ENCODE measurements at places on chromosomes 1 and 21.

- DNase-seq, result no peak
These were observed 10.2 kb downstream of the TAS1R2 start for GRCh38 chr1:18849261-18849711.

DNA sequence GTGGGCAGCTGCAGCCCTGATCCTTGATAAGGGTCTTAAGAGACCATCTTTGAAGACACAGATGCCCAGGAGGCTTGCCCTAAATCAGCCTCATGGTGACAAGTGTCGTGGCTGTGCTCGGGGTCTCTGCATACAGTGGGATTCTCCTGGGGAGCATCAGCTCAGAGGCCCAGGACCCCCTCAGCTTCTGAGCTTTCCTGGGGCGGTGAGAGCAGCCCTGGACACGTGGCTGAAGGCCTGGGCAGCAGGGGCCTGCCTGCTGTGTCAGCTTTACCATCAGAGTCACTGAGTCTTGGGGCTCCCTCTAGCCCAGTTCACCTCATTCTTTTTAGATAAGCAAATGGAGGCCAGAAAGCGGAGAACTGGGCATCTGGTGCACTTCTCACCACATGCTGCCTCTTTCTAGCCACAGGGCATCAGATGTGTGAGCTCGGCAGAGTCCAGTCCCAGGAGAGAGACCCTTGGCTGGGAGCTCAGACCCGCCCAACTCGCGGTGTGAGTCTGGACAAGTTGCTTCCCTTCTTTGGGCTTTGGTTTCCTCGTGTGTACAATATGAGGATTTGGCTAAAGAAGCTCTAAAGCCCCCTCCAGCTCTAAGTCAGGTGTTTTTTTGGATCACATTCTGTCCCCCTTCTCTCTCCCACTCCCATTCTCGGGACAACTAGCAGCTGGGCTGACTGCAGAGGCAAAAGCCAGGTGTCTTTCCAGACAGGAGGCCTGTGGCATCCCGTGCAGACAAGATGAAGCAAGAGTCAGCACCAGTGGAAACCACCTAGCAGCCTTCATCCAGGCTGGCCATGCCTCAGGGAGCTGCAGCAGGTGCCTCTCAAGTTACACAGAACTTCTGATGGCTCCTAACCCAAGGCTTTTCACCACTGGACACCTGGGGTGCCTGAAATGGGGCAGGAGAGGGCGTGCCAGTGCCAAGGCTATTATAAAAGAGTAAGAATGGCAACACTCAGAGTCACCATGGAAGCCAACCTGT is 119.1 kb downstream of the KCNN3 start:
- no peak for DNase-seq

DNA sequence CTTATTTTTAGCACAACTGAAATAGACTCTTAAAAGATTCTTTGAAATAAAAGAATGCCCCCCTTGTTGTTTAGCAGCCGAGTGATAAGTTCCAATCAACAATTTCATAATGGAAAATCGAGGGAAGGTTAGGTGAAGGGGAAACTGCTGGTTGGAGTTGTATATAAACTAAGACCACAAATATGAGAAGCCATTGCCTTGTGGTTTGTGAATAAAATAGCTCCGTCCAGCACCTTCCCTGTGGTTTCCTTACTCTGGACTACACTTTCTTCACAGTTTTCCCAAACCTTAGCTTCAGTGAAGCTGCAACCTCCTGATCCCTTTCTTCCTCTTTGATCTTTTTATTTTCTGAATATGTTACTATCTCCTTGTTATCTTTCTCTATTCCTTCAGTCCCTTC is 6.7 kb upstream of the RAB3GAP2 start:
- DNase-seq, result no peak

GRCh38 chr1:150730130-150730721 is 9.5 kb upstream of the HORMAD1 start:
- DNase-seq, result no peak

DNA sequence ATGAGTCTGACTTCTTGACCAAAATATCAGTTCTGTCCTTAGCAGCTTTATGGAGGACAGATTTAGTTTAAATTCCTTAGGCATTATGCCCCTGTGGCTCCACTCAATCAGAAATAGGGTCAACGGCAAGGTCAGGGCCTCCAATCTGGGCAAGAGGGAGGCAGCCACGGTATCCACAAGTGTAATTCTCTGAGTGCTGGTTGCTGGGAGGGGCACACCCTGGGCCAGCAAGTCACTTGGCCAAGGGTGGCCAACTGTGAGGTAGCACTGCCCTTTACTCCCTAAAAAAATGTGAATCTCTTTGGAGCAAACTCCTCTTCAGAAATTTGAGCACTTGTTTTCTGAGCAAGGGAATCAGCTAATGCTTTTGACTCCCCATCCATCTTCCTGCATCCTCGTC is 12.8 kb downstream of the SPATA46 start:
- DNase-seq, result no peak

DNA sequence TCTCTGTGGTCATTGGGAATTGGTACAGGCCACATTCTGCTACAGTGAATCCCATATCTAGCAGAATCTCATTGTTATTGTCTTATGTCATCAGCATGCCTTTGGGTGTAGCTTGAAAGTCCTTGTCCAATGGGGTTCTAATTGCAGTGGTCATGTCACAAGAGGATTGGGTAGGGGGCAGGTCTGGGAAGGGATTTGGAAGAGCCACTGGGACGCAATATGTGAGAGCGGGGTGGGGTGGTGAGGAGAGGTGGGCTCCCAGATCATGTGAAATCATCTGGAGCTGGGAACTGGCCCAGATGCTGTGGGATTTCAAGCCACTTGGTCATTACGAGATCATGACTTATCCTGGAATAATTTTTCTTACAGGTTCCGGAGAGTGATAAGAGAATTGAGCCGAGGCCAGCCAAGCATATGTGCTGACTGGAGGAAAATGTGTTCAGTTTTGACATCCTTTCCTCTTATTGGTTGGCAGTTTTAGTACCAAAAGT is 16.3 kb downstream of the CNIH3 start:
- DNase-seq, result no peak

DNA sequence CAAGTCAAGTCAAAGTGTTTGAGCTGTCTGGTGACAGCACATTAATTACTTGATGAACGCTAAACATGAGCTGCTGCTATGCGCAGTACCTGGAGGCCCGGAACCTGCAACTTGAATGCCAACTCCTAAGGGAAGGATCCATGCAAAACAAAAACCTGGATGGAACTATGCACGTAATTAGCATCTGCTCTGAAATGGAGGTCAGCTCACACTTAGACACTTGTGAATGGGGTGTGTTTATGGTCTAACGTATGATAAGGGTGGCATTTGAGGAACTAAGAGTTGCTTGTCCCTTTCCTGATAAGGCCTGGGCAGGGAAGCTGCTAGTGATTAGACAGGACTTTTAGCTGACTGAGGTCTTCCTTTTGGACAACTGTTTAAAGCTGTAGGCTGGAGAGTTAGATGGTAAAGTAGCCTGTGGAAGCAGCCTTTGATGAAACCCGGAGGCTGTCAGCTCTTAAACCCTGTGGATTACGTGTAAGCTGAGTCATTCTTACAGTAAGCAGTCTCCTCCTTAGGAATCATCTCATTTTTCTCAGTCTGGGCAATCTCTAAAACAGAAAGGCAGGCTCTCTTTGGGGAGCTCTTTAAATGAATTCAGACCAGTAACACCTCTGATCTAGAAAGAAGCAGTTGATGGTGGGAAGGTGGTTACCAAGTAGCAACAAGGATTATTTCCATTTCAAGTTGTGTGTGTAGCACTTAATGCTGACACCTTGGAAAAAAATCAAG is 6.8 kb downstream of the TENT5C start:
- DNase-seq, result peak; percentile 99

- no peak for DNase-seq
These were observed 41.9 kb downstream of the CHML start for GRCh38 chr1:241598249-241598648.

GRCh38 chr1:25858494-25858893 is 763 bp downstream of the AUNIP start:
- DNase-seq, result peak; percentile 57

DNA sequence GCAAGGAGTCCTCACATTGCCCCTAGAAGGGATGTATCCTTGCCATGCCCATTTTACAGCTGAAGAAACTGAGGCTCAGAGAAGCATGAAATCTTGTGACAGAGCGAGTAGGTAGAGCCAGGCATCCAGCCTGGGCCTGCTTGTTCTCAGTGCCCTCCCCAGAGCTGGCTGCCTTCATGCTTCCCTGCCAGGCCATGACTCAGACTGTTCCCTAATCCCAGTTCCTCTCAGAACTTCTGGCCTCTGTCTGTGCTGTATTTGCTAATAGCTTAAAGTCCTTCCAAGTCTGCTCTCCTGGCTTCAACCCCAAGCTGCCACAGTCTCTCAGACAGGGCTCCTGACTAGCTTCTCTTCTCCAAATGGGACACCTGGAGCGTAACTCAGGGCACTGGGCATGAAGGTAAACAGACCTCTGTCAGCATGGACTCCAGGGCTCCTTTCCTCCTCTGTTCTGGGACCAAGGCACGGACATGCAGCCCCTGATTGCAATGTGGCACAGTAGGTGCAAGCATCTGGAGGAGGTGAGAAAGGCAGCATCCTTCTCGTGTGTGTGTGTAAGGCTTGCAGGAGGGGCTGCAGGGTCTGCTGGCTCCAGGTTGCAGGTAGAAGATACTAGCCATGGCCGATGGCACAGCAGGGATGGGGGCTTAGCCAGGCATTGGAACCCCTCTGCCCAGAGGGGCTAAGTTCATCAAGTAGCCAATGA is 122.7 kb downstream of the HMGB4 start:
- DNase-seq, result no peak

DNA sequence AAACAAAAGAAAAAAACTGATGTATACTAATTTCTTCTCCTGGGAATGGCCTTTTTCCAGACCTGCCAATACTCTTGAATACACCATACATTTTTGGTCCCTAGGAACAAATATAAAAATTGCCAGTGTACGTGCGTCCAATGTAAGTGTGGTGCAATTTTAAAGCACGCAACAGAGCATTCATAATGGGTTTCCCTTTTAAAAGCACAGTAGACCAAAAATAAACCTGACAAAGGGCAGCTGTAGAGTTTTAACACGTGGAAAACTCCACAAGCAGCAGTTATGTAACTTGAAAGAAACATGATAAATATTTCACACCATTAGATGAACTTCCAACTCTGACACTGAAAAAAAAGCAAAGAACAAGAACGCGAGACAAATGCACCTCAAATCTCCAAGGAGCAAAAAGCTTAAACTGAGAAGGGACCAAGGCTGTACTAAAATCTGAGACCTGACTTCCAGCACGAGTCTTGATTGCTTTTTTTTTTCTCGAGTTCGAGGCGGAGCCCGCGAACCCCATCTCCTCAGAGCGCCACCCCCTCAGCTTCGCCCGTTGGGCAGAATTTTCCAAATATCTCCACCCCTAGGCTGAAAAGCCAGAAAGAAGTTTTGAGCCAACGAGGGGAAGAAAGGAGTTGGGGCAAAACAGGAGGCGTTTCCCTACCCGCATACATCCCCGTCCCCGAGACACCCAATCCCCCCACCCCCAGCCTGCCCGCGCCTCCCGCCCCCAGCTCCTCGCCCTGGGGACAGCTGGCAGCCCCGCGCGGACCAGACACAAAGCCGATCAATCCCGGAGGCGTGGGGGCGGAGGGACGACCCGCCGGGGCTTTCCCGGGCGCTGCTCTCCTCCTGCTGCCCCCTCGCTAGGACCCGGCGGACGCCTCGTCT is at the start of gene JAM2:
Gene JAM2, plus strand, starts transcription at position 599 of the 891 bp plus-strand sequence. CDS start 564 bp downstream, outside the sequence.
- no peak for DNase-seq

- DNase-seq, result peak; percentile 45
These were observed 27.7 kb downstream of the EPS15 start for GRCh38 chr1:51491166-51491981.

DNA sequence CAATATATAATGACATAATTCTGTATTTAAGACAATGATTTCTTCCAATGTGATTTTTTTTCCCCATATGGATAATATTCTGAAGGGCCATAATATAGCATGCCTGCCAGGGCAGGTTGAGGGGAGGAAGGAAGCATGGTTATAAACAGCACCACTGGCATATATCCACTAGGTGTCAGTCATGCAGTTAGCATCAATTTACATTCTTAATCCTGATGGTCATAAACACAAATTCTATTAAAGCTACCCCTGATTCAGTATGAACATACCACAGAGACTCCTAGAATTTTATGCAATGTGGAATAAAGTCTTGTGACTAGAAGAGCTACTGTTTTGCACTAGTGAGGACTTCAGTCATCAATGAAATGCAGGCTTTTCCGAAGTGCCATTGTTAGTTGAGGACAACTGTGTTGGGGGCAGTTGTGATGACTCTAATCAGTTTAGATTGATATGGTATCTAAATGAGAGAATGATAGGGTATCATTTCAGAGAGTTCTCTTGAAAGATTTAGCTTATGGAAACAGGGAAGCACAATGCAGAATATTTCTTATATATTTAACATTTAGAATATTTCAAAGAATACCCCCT is 342.7 kb upstream of the NR5A2 start:
- peak; percentile 83 for DNase-seq

- no peak for DNase-seq
These were observed 42.4 kb downstream of the CASQ2 start for GRCh38 chr1:115726161-115726560.

DNA sequence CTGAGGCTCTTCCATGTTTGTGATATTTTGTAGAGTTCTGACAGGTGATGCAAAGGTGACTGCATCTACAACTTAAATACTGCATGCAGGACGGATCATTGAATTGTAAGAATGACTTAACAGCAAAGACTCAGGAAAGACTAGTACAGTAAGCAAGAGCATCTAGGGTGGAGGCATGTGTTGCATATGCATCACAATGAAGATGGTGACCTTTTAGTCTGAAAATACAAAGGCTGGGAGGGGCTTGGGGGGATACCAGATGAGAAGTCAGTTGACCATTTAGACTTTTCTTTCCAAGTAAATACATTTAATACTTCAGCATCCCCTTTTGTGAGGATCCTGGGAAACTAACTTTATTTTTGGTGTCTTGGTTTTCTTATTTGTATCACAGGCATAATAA is 145.5 kb downstream of the NUF2 start:
- no peak for DNase-seq

DNA sequence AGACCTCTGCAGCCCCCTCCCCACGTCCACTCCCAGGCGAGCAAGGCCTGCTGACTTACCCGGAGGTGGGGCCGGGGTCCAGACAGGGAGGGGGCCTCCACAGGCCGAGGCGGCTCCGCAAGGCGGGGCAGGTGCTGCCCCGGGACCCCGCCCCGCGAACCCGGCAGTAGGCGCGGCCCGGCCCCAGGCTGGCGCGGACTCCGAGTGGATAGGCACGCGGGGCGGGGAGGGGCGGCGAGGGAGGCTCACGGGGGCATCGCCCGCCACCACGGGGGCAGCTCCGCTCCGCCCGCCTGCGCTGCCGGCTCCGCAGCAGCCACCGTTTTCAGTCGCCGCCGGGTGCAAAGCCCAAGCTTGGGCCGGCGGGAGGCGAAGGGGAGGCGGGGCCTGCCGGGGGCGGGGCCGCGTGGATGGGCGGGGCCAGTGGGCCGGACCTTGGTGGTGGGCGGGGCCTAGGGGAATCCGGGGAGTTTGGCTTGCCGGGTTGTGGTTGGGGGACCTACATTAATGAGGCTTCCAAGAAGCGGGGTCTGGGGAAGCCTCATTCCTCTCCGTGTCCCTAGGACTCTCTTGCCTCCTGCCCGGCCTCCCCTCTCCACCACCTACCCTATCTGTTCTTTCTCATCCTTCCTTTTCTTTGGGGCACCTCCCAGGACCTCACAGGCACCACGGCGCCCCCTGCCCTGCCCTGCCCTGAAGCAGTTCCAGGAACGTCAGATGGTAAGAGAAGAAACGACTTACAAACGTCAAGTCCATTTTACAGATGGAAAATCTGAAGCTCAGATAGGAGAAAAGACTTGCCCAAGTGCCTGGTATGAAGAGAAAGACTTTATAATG is at the start of gene RIMS3:
Gene RIMS3, minus strand, starts transcription at position 348 of the 837 bp plus-strand sequence. CDS start 23,757 bp downstream, outside the sequence.
- DNase-seq, result peak; percentile 89

- DNase-seq, result no peak
These were observed 48.2 kb upstream of the IRF2BP2 start for GRCh38 chr1:234658138-234658537.

GRCh38 chr1:231839999-231840398 is 213.4 kb downstream of the DISC1 start:
- no peak for DNase-seq

All from OCI-M1 (cell line).